ENCODE measurements at places on chromosomes 7 and 10.
A peak's percentile ranks its signal among the peaks of the same experiment; 100 is the strongest.

- no peak overlapping the region for H3K27ac ChIP-seq
- H3K27me3 ChIP-seq, result no peaks in the 10 kb centered on the region
- H3K36me3 ChIP-seq, result no peaks in the 10 kb centered on the region
- no peak for DNase-seq
- peaks cover 40% of the 10 kb centered on the region for H3K4me1 ChIP-seq
Measured at GRCh38 chr10:34666008-34666704, 148.9 kb downstream of the PARD3 start.

GRCh38 chr7:34038816-34039470, 133.6 kb downstream of the BMPER start:
- H3K27me3 ChIP-seq, result no peaks in the 10 kb centered on the region
- H3K4me3 ChIP-seq, result no peak overlapping the region
- no peak for DNase-seq
- H3K27ac ChIP-seq, result peak overlapping the region; percentile 72
- H3K4me1 ChIP-seq, result peaks cover 10% of the 10 kb centered on the region

GRCh38 chr10:36385693-36386092, 739.7 kb upstream of the ANKRD30A start:
- H3K27ac ChIP-seq, result no peak overlapping the region
- no peak for DNase-seq
- H3K4me1 ChIP-seq, result no peaks in the 10 kb centered on the region
- H3K27me3 ChIP-seq, result no peaks in the 10 kb centered on the region
- no peak overlapping the region for H3K4me3 ChIP-seq
- H3K36me3 ChIP-seq, result no peaks in the 10 kb centered on the region

- H3K4me3 ChIP-seq, result no peak overlapping the region
- peaks cover 4% of the 10 kb centered on the region for H3K4me1 ChIP-seq
- H3K27ac ChIP-seq, result no peak overlapping the region
Measured at GRCh38 chr7:132377015-132377414, 199.3 kb downstream of the PLXNA4 start.

- H3K4me1 ChIP-seq, result no peaks in the 10 kb centered on the region
- DNase-seq, result no peak
- no peak overlapping the region for H3K4me3 ChIP-seq
- no peaks in the 10 kb centered on the region for H3K27me3 ChIP-seq
Measured at GRCh38 chr10:32182476-32182875, 126.3 kb upstream of the KIF5B start.
